EL (cell line): ENCODE measurements at places on chromosomes 2 and 18.

DNA sequence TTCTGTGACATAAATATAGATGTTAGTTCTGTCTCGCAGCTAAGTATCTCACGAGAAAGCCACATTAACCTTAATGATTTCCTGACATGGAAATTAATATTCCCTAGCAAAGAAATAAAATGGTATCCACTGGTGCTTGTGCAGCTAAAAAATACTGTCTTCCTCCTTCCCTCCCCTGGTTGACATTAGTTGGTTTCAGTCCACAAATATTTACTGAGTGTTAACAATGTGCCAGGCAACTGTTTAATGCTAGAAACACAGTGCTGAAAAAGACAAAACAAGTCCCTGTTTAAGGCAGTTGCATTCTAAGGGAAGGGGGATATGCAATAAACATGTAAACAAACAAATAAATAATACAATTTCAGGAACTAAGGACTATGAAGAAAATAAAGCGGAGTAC lies 44.2 kb upstream of the VPS54 start:
- no peak for DNase-seq

DNA sequence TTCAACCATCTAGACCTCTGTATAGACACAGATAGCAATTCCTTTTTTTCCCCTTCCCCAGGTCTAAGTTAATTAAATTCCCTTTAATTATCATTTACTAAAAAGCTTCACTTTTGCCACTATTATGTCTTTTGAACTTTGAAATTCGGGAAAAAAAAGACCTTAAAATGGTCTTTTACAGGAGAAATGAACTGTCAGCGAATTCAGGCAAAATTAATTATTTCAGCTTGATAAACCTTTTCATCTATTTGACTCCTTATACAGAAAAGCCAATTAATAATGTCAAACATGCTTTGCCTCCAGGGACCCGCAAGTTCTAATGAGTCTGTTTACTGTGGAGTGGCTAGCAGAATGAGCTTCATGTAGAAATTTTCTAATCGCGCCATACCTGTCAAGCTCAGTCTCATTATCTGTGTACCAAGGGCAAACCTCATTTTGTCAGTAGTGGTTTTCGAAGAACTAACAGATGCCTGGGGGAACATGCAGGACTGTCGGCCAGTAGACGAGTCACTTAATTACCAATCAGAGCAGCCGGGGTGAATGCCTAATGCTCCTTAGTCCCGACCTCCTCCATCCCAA lies 287.7 kb downstream of the INSIG2 start:
- no peak for DNase-seq

DNA sequence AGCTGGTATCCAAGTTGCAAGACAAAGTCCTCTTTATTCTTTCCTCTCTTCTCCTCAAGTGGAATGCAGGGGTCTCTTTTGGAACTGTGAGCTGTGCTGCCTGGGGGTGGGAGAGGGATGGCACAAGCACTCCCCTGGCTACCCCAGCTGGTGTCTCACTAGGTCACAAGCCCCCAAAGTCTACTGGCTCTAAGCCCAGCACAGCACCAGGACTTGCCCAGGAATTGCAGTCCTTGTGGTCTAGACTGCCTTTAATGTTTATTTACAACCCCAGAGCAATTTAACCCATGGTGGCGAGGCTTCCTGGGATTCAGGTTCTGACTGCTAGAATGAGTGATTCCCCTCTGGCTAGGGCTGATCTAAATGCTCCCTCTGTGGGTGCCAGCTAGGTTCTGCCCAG lies 199.0 kb upstream of the STK17B start:
- DNase-seq, result no peak

GRCh38 chr2:113986762-113987290 lies 96.9 kb downstream of the ACTR3 start:
- DNase-seq, result no peak

DNA sequence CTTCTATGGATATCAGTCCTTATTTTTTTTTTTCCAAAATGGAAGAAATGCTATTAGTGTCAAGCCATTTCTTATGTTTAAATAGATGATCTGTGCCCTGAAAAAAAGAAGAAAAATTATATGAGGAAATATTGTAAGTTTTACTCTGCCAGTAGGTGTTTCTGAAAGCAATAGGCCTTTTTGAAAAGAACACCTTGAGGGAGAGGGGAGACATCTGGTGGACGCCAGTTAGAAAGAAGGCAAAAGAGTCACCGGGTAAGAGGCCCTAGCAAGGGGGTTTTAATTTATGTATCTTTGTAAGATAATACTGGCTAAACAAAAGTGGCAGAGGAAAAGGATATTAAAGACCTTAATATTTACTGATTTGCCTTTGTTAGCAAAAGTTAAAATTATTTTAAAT lies 56.1 kb downstream of the DYNAP start:
- peak; percentile 13 for DNase-seq

GRCh38 chr2:72112981-72113846 lies 34.4 kb downstream of the CYP26B1 start:
- DNase-seq, result no peak

DNA sequence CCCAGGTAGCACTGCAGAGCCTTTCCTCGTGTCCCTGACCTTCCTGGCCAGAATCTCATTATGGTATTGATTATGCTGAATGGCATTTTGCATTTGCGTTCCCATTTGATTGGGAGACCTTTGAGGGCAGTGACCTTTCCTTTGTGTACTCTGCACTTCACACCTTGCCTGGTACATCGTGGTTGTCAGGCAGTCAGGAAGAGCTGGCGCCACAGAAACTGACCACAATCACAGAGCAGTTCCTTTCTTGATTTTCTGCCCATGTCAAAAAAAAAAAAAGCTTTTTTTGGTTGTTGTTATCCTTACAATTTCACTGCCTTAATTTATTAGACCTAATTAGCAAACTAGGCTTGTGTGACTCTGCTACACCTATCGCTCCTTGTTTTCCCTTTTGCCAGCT lies 8.9 kb upstream of the KLHL29 start:
- no peak for DNase-seq

GRCh38 chr2:162071001-162071400 lies 3.0 kb downstream of the DPP4 start:
- DNase-seq, result peak; percentile 19

GRCh38 chr2:89848114-89848513 lies 1156.6 kb downstream of the RPIA start:
- no peak for DNase-seq

GRCh38 chr2:230097424-230097823 lies 28.7 kb upstream of the SLC16A14 start:
- DNase-seq, result no peak

DNA sequence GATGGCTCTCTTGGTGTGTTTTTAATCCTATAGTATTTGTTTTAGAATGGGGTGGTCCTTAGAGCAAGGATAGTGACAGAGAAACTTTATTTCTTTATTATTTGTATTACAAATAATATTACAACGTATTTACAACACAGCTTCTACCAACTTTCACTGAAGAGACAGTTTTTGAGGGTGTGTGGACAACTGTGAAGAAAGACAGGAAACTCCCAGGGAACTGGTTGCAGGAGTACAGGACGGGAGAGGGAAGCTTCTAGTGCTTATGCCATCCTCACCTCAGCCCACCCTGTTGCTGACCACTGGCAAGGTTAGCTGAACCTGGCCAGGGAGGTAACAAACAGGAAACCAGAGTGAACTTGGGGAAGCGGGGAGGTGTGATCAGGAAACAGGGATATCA lies 251.7 kb downstream of the BCL11A start:
- DNase-seq, result no peak

GRCh38 chr2:195559431-195559914 lies 97.6 kb upstream of the SLC39A10 start:
- DNase-seq, result peak; percentile 77

DNA sequence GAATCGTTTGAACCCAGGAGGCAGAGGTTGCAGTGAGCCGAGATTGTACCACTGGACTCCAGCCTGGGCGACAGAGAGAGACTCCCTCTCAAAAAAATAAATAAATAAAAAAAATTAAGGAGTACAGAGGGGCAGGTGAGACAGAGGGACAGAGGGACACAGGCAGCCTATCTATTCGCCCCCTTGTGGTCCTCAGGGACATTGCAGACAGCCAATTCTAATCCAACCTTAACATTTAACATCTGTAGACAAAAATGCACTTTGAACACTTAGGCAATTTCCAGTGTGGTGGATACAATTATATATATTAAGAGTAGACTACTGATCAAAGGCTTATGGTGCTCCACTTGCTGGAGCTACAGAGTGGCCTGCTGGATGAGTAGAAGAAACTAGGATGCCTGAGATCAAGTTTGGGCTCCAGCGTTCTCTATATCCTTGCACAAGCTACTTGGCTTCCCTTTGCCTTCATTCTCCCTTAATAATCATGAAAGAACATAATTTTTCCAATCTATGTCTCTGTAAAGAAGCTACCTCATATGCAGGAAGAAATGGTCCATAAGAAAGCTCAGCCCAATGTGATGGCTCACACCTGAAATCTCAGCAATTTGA lies 8.2 kb upstream of the SMARCAL1 start:
- peak; percentile 48 for DNase-seq

DNA sequence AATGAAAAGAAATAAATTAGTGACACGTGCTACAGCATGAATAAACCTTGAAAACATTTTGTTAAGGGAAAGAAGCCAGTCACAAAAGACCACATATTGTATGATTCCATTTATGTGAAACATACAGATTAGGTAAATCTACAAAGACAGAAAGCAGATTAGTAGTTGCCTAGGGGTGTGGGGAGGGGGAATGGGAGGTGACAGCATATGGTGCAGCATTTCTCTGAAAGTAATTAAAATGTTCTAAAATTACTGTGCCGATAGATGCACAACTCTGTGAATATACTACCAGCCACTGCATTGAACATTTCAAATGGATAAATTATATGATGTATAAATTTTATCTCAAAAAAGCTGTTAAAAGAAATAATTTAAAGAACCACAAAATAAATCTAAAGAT lies 161.0 kb downstream of the TRIB2 start:
- DNase-seq, result no peak

DNA sequence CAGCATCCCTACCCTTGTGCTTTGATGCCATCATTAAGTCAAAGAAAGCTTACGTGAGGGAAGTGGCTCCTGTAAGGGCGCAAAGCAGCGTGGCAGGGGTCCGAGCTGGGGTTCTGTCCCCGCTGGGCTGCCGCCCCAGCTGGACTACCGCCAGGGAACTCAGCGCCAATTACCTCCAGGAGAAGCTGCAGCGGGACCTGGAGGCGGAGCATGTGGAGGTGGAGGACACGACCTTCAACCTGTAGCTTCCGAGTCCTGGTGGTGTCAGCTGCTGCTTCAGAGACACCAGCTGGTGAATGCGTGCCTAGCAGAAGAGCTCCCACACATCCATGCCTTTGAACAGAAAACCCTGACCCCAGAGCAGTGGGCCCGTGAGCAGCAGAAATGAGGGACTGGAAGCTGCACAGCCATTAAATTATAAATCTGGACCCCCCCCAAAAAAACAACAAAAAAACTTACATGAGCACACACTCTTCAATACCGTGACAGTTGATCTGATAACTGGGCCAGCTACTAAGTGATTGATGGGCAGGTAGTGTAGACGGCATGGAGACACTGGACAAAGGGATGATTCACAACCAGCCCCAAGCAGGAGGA lies 20.1 kb upstream of the YES1 start:
- no peak for DNase-seq

DNA sequence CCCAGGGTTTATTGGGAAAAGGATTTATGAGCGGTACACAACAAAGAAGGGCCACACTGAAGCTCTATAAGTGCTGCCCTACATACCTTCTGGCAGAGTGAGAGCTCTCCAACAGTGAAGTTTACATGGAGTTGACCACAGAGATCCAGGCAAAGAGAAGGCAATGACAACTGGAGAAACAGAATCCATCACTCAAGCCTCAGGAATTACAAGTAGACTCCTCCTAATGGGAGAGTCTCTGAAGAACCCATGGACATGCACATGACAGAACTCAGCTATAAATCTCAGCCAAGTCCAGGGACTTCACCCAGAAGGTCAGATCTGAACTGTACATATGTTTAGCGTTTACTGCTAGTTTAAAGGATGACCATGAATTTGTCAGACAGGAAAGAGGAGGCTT lies 164.7 kb downstream of the DNAH7 start:
- peak; percentile 4 for DNase-seq

DNA sequence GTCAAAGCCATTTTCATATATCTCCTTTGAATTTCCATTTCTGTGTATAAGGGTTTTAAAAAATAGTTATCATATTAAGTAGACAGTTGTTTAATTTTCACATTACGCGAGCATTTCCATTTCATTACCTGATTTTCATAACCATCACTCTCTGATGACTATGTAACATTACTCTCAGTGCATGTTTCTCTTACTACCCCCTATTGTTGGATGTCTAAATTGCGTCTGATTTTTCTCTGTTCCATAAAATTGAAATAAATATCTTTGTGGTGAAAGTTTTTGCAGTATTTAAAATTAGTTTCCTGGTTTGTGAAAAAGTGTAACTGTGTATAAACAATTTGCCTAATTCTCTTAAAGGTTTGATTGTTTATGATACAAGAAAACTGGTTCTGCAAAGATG lies 123.8 kb downstream of the MYO1B start:
- peak; percentile 11 for DNase-seq

DNA sequence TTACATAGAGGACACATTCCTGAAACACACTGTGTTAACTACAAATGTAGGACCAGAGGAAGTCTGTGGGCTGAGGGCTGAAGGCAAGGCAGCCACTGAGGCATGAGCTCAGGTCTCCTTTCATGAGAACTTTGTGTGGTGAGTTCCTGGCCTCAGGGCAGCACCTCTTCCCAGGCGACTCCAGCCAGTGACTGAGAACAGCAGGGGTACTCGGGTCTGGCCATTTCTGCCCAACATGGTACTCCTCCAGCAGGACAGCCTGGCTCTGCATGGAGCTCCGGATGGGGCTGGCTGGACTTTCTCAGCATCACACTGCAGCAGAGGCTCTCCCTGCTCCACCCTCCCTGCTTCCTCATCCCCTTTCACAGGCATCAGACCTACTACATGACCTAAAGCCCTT lies 125.5 kb upstream of the SPATS2L start:
- DNase-seq, result no peak

DNA sequence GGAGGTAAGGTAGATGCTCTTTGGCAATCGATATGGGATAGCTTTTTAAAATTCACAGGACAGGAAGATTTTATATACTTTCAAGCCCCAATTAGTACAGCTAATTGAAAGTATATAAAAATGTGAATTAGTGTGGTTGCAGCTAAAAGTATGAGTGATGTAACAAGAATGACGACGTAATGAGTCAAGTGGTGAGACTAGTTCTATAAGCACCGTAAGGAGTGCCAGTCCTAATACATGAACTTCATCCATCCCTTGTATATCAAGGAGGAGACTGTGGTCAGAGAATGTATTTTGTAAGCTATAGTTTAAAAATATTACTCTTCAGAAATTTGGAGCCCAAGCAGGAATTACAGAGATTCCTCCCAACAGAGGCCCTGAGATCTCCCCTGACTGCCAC lies 25.8 kb downstream of the DNAJC27 start:
- peak; percentile 45 for DNase-seq
